Activated T-helper 17 cell treated with anti-CD3 and anti-CD28 coated beads, Interleukin-2, amount 50 U/mL, for 72 hours (primary cell): ENCODE measurements at places on chromosomes 4 and X. TPM values are rescaled to one million over a fixed set of nuclear protein-coding genes. Genes with fewer than 3 reads are reported as not detected.
A peak's percentile ranks its signal among the peaks of the same experiment; 100 is the strongest.

OPN1LW gene
- total RNA-seq = not detected

TEC gene
- total RNA-seq = 8.3 TPM

- ATAC-seq = no peak
Observed at GRCh38 chrX:25241461-25241860, 225.7 kb upstream of the ARX start.

- ATAC-seq = no peak
Observed at GRCh38 chrX:3244955-3245354, 101.5 kb downstream of the MXRA5 start.

GRCh38 chrX:43835559-43835958, 46.7 kb downstream of the MAOB start:
- ATAC-seq = no peak

DNA sequence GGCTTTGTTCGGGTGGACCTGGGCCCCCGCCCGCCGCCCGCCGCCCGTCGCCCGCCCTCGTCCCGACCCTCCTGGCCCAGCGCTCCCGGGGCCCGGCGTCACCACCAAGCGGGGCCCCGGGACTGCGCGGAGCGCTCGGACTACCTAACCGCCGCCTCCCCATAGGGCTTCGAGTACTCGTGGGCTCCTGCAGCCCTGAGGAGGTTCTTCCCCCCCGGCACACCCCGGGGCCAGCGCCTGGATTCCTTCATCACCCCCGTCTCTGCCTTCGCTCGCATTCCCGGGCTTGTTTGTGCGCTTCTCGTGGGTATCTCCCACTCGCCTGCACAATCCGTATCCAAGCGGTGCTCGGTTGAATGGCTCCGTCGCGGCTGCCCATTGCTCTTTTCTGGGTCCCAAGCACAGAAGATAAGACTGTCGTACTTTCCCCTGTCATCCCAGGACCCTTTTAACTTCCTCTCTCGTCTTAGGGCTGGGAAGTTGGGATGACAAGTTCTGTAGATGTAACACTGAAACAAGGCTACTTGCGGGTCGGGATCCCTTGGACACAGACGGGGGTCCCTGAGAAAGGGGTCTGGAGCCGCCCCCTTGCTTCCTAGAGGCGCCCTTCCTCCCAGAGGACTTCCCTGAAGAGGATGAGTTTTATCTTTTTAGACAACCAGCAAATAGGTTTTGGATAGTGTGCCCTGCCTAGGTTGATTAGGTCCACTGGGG, 565 bp downstream of the MOB1B start:
- peak; percentile 64 for ATAC-seq
